ENCODE measurements at places on chromosomes 6 and 20.

DNA sequence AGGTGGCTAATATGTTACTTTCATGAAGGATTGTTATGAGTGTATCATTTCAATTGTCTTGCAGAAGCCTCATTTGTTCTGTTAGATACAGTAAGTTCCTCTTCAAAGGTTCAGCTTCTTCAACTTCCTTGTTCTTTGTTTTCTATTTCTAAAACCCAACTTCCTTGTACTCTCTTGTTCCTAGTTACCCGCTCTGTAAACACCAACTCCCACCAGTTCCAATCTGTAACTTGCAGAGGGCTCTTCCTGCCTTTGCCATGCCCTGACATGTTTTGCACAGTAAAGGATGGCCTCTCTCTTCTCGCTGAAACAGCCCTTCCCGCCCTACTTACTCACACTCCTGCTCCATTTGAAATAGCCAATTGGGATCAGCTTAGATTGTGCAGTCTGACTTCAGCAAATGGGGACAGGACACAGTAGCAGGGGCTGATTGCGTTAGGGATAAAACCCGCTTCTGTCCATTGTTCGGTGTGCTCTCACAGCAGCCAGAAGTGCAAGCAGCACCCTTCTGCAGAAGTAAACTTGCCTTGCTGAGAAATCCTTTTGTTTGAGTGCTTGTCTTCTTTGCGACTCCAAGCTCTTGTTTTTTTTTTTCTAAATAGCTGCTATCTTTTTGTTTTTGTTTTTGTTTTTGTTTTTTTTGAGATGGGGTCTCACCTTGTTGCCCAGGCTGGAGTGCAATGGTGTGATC, 45.9 kb upstream of the POU5F1 start:
- DNase-seq = no peak

DNA sequence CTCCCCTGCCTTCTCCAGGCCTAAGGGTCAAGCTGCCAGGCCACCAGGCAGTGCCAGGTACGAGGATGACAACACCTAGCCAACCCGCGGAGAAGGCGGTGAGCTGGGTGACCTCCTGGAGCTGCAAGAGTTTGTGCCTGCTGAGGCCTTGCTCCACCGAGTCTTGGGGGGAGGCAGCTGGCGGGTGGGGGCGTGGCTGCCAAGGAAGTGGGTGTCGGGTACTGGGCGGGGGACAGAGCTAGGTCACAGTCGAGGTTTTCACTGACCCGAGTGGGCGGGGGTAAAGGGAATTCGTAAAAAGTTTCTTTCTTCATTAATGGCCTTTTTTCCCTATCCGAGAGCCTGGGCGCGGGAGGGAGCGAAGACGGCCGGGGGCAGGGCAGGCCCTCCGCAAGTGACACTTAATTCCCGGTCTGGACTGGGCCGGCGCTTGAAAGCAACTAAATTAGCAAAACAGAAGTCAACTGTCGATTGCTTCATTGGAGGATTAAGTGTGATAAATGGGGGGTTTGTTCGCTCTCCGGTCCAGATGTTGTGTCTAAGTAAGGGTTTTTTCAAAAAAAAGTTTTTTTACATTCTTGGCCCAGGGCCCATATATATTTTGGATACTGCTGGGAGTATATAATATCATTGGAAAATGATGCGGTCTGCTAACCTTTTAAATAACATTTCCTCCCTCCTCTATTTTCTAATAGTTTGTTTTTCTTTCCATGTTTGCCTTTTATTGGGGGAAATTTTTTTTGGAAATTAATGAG, 43.1 kb upstream of the FOXP4 start:
- no peak for DNase-seq

- no peak for DNase-seq
These were observed 179.5 kb downstream of the TFAP2A start for GRCh38 chr6:10235344-10235743.

- DNase-seq = no peak
These were observed 2.4 kb downstream of the MARCKS start for GRCh38 chr6:113859349-113860180.

DNA sequence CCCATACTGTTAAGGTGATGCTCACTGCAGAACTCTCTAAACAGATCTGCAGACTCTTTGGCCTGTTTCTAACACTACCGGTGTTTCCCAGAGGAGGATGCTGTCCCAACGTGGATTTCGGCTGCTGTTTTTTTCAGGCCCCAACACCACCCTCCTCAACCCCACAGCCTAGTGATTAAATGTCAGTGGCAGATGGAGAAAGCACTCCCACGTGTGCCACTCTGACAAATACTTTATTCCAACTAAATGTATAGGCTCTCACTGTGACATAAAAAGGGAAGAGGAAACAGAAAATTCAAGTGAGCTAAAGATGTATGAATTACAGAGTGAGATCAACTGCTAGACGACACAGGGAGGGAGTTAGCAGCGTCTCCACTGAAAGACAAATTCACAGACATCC, 3.6 kb downstream of the TBC1D20 start:
- DNase-seq = no peak

GRCh38 chr20:32034581-32035425, 17.2 kb upstream of the HCK start:
- no peak for DNase-seq

DNA sequence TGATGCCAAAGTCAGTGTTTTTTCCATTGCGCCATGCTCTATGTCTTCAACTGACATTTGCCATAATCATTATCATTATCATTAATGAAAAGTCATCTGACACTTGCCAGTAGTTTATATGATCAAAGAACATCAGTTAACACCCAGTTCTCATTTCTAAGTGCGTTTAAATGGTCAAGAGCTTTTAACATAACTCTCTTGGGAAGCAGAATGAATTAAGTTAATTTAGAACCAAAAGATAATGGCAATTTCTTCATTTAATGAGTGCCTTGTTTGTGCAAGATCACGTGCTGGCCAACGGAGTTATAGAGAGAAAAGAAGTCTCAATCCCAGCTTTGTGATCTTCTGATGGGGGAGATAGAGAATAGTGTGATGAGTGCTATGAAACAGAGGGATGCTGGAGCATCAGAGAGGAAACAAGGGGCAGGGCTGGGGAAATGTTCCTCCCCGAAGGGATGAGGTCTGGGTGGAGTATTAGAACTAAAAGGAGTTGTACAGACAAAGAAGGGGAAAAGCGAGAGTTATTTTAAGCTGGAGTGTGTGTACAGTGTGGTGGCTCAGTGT, 20.3 kb downstream of the ANKS1A start:
- DNase-seq = no peak

- DNase-seq = no peak
These were observed 1.1 kb upstream of the RPS12 start for GRCh38 chr6:132813173-132813856.

GRCh38 chr6:170151804-170152123, 139.1 kb downstream of the DLL1 start:
- no peak for DNase-seq

DNA sequence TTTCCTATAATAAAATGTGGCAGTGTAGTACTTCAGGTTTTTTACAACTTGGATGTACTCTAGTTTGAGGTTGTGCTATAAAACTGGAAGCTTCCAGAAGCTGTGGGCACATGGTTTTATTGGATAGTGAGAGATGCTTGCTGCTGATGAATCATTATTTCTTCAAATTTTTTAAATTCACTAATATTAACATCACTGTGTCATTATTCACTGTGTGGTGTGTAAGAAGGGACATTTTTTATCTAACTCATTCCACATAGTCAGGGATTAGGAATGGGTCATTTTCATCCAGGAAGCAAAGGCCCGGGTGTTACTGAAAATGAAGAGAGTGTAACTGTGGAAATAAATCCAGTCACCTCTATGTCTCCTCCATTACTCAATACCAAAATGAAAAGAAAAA, 421.0 kb downstream of the TENT5A start:
- no peak for DNase-seq

GRCh38 chr6:42243046-42243445, 25.4 kb upstream of the MRPS10 start:
- DNase-seq = no peak

- no peak for DNase-seq
These were observed 12.5 kb upstream of the BCKDHB start for GRCh38 chr6:80094017-80094416.

DNA sequence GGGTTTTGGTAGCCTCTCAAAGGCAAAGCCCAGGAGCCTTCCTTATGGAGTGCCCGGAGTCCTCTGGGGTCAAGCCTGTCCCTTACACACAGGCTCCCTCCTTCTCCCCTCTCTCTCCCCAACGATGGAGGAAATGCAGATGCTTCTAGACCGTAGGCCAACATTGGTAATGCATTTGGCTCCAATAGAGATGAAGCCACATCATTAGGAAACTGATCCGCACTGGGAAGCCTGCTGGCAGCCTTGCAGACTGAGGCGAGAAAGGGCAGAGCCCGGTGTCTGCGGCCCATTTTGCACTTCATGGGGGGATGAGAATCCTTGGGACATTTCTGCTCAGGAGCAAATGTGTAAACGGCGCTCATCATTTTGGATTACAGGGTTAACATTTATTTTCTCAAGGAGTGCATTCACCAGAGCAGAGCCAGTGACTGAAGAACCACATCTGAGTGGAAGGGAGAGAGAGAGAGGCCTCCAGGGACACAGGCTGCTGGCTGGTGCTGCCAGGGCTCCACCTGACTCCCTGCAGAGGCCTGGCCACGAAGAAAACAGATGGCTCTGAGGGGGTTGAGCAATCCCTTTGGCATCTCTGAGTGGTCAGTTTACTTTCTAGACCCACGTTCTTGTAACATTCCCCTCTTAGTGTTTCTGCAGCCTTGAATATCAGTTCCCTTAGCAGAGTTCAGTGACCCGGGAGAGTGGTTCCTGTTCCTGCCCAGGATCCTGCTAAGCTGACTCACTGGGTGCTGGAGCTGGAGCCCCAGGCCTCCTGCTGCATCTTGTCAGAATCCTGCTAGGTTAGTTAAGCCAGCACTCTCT, 4.4 kb upstream of the CST3 start:
- no peak for DNase-seq

- no peak for DNase-seq
These were observed 172.8 kb upstream of the MAP3K7 start for GRCh38 chr6:90759664-90760063.

DNA sequence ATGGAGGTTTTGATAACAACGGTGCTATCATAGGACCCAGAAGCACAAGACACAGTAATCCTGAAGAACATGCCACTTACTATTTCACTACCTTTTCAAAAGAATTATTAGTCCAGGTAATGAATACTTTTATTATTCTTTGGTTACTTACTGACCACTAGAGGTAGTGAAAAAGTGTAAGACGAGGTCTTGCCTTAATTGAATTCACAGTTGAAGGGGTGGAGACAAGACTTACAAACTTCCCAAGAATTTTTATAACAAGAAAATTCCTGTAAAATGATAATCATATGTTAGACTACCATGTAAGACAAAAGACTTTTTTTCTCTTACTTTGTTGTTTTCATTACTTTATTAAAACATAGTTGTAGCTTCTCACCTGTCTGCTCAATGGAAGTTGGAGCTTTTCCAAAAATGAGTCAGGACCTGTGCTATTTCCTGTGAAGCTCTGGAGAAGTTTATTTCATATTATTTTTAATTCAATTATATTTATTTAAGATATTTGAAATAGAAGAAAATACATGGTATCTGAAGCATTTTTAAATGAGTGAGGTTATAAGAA, 52.4 kb downstream of the DOP1A start:
- DNase-seq = no peak

DNA sequence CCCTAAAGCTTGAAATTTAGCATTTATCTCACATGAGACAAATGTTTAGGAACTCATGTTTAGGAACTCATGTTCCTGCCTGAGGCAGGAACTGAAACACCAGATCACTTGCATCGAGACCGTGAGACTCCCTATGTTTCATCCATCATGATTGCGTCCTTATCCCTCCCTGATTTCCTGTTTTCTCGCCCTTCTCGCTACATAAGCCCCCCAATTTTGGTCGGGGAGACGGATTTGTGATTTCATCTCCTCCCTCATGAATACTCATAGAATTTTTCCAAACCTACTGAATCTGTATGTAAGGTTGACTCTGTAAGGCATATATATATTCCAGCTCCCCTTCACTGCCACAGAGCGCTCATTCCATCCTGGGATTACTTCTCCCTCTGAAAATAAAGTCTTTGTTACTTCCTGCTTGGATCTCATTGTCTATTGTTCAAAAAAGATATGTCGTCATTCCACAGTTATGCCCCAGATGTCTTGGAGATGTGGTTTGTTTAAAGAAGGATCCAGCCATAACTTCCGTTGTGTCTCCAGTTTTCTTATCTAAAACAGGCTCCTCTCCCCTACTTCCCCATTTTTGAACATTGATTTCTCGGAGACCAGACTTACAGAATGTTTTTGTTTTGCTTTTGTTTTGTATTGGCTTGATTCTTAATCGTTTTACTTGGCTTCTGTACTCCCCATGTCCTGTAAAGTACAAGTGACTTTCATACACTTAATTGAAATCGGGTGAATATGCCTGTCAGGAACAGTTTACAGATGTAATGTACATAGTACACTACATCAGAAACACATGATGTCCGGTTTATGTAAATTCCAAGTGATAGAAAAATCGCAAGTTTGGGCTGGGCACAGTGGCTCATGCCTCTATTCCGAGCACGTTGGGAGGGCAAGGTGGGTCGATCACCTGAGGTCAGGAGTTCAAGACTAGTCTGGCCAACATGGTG, 118.7 kb downstream of the HFE start:
- no peak for DNase-seq

GRCh38 chr20:53291548-53291947, 302.1 kb downstream of the ZNF217 start:
- DNase-seq = no peak

DNA sequence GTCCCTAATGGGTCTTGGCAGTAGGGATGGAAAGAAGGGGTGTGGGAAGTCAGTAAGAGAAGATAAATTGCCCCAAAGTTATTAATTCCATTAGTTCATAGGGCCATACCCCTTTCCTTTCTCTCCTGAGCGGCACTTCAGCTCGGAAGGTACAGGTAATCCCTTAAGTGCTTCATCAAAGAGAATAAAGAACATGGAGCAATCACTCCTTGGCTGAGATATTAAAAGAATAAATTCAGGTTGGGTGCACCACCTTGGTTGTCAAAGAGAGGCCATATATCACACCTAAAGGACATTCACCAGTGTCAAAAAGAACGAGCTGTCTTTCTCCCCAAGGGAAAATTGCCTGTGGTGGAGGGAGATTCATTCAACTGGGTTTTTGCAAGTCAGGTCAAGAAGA, 87.5 kb downstream of the EDN3 start:
- no peak for DNase-seq

GRCh38 chr20:41202426-41202825, 65.1 kb downstream of the PLCG1 start:
- no peak for DNase-seq

DNA sequence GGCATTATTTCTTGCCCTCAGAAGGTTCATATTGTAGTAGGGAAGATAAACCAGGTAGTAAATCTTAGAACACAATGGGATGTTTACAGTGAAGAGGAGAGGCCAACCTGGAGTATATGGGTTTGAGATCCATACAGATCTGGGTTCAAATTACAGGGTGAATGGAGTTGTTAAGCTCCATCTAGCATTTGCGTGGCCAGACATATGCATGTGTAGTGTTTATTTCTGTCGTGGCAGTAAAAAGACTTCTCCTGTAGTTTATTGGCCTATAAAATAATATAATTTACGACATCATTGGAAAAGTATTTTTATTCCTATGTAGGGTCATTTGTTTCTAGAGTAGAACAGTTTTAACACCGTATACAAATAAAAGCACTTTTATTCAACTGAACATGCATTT, 25.2 kb upstream of the TULP4 start:
- no peak for DNase-seq
